GM23248 (cell line): ENCODE measurements at places on chromosomes 12 and 14. TPM values are rescaled to one million over a fixed set of nuclear protein-coding genes. Genes with fewer than 3 reads are reported as not detected.

DNA sequence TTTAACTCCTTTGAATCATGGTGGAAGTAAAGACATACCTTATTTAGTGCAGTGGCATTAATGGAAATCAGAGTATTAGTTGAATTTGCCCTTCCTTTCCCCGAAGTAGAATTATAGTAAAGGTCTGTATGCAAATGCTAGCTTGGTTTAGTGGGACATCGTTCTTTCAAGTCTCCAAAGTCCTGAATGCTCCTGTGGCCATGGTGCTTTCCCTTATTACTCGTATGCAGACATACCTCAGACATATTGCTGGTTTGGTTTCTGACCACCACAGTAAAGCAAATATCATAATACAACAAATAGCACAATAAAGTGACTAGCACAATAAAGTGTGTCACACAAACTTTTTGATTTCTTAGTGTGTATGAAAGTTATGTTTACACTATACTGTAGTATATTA lies 52.3 kb downstream of the MNAT1 start:
- H3K36me3 ChIP-seq = no peaks in the 10 kb centered on the region
- no peak for DNase-seq
- no peak overlapping the region for H3K27ac ChIP-seq
- H3K4me1 ChIP-seq = peaks cover 8% of the 10 kb centered on the region; the same call in 1 of the 2 replicates
- no peaks in the 10 kb centered on the region for H3K27me3 ChIP-seq
- no peak overlapping the region for H3K4me3 ChIP-seq

DNA sequence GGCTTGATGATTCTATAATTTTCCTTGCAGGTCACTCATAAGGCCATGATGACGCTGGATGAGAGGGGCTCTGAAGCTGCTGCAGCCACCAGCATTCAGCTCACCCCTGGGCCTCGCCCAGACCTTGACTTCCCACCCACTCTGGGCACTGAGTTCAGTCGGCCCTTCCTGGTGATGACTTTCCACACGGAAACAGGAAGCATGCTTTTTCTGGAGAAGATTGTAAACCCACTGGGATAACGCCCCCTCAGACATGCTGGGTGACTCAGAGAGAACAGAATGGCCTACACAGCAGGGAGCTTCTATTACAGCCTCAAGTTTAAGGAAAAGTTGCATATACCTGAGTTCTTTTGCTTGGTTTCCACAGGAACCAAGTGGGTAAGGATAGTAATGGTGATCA lies 34.3 kb downstream of the SERPINA3 start:
- H3K27ac ChIP-seq = 0 out of 2 replicates have a peak overlapping the region, but pooled peaks have one; percentile 17
- no peaks in the 10 kb centered on the region for H3K36me3 ChIP-seq
- peak; percentile 81 for DNase-seq
- H3K27me3 ChIP-seq = no peaks in the 10 kb centered on the region
- peaks cover 11% of the 10 kb centered on the region; the same call in 1 of the 2 replicates for H3K4me1 ChIP-seq

Gene EFCAB11
- total RNA-seq = 4.3 and 7.9 TPM in 2 replicates

- peak; percentile 26 for DNase-seq
- no peak overlapping the region for H3K27ac ChIP-seq
- no peak overlapping the region for H3K4me3 ChIP-seq
- H3K4me1 ChIP-seq = no peaks in the 10 kb centered on the region
- H3K27me3 ChIP-seq = no peaks in the 10 kb centered on the region; the same call in 1 of the 2 replicates
Measured at GRCh38 chr12:45637706-45638105, 91.8 kb upstream of the ARID2 start.

- DNase-seq = no peak
- H3K27me3 ChIP-seq = no peaks in the 10 kb centered on the region
- H3K4me3 ChIP-seq = no peak overlapping the region
- no peak overlapping the region for H3K27ac ChIP-seq
Measured at GRCh38 chr12:4153343-4153892, 120.1 kb upstream of the CCND2 start.
